ENCODE measurements at places on chromosomes 2 and 18.

DNA sequence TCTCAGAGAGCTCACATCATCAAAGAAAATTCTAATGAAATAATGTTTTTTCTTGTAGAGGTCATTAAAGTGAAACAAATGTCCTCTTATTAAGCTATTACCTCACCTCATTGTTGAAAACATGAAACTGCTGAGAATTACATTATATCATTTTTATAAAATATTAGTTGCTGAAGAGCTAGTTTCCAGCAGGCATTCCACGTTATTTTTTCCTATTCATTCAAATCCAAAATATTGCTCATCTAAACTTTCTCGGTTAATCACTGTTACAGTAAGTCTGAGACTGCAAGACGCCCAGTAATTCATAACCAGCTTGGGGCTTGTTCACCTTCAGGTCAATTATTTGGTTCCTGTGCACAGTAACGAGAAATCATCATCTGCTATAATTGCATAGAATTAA is 138.5 kb upstream of the RASGRP3 start:
- no peak for DNase-seq

- DNase-seq = peak; percentile 70
Measured at GRCh38 chr18:58113337-58113736, 69.3 kb downstream of the NEDD4L start.

- DNase-seq = no peak
Measured at GRCh38 chr2:153311432-153311831, 167.1 kb downstream of the RPRM start.

DNA sequence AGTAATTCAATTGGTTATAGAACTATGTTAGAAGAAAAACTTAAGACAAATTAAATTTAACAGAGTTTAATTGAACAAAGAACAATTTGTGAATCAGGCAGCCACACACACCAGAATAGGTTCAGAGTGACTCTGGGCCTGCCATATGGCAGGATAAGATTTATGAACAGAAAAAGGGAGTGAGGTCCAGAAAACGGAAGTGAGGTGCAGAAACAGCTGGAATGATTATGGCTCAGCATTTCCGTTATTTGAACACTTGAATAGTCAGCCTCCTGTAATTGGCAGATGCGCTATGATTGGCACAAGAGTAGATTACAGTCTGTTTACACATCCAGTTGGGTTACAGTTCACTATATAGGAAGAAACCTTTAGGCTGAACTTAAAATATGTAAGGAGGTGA is 99.0 kb downstream of the MBD2 start:
- no peak for DNase-seq

DNA sequence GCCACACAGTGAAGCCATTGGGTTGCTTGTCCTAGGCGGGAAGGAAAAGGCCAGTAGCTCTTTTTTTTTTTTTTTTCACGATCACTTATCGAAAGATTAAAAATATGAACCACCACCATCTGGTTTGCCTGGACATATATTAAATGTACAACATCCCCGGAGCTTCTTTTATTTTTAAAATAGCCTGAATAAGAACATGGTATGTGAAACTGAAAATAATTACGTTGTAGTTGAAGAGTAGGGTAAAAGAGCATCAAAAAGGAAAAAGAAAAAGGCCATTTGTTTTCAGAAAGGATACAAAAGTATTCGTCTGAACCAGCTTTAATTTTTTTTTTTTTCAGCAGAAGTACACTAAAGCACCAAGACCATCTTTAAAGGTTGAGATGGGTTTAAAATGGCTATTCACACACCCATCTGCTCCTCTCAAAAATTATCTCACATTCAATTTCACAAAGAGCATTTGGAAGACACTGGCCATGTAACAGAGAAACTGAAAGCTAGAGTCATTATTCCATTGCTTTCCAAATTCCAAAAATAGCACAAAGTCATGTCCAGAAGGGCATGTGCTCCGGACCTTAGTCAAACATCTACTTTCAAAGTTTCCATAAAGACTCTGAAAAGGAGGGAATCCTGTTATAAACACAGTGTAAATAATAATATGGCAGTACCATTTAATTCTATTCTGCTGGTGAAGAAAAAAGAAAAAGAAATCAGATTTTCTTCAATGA is 82.9 kb downstream of the SCN3A start:
- DNase-seq = no peak

DNA sequence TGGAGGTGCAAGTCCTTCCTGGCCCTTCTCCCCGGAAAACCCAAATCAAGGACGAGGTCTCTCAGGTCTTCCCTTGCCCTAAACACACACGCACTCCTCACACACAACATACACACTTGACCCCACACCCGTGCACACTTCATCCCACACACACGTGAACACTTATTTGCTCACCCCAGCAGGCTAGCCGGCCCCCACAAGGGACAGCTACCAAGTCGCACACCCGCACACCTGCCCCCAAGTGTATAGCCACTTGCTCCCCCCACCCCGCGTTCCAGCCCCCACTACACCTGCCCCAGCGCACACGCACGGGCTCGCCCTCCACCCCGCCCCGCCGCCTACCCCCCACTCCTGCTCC is 359 bp downstream of the TGFBRAP1 start:
- peak; percentile 36 for DNase-seq
